ENCODE measurements at places on chromosomes 2 and 18.

GRCh38 chr2:214649440-214650205 lies 159.9 kb downstream of the BARD1 start:
- no peak for DNase-seq

GRCh38 chr2:71560638-71561011 lies 107.3 kb downstream of the DYSF start:
- DNase-seq, result no peak

DNA sequence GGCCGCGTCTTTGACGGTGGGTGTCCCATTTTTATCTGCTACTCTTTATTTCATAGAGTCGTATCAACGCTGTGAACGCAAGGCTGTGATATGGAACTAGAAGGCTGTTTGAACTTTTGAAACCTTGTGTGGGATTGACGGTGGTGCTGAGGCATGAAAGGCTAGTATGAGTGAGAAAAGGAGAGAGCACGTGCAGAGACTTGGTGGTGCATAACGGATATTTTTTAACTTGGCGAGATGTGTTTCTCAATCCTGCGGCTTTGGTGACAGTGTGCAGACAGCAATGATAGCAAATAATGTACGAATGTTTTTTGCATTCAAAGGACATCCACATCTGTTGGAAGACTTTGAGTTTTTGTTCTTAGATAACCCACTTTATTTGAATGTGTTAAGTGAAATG lies 6.2 kb downstream of the HES6 start:
- DNase-seq, result no peak

DNA sequence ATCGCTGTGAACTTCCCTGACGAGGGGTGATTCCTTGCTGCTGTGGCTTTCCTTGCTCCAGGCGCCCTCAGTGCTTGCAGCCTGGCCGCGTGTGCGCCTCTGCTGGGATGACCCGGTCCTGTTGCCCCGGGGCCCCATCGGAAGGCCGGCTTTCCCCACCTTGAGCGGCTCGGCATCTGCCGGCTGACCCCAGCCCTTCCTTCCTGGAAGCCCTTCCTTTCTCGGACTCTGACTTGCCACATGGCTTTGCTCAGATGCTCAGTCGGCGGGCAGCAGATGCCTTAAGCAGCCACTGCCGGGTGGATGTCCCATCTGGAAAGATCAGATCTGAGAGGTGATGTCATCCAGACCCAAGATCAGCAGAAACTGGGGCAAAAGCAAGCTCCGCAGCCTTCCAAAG lies 100.5 kb upstream of the ODC1 start:
- DNase-seq, result no peak

- DNase-seq, result no peak
Measured at GRCh38 chr2:24617424-24617823, 126.4 kb downstream of the NCOA1 start.

DNA sequence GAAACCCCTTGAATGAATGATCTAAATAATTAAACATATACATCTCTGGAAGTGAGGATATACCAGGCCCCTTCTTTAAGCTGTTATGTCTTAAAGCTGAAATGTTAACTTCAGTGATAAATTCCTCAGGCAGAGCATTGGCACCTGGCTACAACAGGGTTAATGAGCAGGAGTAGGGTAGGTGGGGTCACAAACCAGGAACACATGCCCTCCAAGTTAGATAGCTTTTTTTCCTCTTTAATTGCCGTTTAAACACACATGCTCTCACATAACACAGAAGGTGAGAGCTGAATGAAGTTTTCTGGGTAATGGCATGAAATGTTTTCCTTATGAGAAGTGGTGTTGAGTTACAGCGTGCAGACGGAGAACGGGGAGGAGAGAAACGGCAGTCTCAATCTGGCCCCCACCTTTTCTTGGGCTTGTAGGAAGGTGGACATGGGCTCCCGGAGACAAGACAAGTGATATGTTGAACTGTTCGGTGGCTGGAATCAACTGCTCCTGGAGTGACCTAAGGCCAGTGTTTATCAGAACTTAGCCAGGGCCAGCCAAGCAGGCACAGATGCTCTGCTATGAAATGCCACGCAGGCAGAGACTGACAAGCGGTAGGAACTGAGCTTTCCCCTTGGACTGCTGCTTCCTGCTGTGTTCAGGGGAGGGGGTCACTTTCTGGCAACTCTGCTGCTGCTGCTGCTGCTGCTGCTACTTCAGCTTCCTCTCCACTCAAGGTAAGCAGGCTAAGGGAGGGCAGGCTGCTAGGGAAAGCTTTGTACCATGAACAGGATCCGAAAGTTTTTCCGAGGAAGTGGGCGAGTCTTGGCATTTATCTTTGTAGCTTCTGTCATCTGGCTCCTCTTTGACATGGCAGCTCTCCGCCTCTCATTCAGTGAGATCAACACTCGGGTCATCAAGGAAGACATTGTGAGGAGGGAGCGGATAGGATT lies at the start of gene GALNT5:
TSS of gene GALNT5 (plus strand) at position 394 of the 941 bp plus-strand sequence. CDS start at position 772, 378 bp downstream.
- DNase-seq, result no peak

- DNase-seq, result no peak
Measured at GRCh38 chr2:2507417-2507997, 176.4 kb upstream of the MYT1L start.

DNA sequence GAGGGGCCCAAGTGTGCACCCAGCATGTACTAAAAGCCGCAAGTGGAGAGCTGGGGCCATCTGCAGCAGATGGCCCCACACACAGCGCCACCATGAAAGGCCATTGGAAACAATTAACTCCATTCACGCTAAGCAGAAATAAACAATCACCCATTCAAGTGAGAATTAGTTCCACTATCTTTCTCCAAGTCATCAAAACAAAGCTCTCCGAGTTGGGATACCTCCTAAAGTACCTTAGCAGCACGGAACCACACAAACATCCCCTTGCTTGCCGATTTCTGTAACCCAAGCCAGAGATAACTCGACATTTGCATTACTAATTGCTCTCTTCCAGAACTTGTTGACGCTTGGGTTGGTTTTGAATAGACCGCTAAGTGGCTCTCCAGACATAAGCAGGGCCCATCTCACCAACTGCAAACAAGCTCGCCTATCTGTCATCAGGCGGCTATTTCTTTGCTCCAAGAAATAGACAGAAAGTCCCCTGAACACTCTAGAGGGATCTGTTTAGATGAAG lies 840.6 kb upstream of the SALL3 start:
- DNase-seq, result no peak

GRCh38 chr2:136014411-136014810 lies 29.0 kb upstream of the DARS1 start:
- no peak for DNase-seq

DNA sequence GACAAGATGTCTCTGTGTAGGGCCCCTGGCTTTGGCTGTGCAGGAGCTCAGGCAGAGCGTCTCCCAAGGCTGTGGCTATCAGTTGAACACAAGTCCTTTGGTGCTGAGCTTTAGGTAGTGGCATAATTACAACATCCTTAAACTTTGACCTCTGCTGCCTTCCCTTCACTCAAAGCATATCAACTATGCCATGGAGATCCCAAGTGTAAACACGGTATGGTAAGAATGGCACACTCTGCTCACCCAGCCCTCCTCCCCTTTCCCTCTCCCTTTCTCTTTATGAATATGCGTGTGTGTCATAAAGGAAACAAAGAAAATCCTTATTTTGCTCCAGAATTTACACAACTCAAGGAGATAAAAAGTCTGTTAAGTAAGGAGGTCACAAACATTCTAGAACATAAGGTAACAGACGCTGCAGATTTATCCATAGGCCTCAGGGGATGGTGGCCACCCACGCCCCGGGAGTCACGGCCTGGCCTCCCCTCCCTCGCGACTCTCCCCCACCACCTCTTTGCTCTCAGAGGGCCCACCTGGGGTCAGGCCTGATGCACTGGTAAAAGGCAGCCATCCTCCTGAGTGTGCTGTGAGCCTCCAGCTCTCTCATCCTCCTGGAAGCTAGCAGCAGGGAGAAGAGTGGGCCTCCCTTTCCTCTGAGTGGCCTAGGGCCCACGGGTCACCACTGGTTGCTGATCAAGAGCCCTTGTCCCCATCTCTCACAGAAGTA lies 67.3 kb downstream of the CRACDL start:
- no peak for DNase-seq

DNA sequence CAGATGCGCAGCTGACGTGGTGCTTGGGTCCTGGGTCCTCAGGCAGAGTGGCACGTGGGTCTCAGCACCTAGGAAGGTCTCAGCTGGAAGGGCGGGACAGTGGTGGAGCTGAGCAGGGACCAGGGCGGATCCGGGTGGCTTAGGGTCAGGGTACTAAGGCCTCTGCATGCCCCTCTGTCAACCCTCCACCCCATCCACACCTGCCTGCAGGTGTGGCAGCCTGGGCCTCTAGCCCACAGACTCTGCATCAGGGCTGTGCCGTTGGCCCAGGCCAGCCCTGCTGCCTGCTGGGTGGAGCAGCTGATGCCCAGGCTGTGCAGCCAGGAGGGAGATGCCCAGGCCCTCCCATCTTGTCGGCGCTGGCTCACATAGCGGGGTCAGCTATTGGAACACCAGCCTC lies 24.6 kb upstream of the OTOS start:
- DNase-seq, result no peak

GRCh38 chr2:238462782-238463396 lies 36.2 kb downstream of the ASB1 start:
- no peak for DNase-seq
